Chondrocyte (in vitro differentiated cells): ENCODE measurements at places on chromosomes 11 and 22.

GRCh38 chr11:20488352-20488751 lies 100.8 kb downstream of the PRMT3 start:
- no peak for DNase-seq

DNA sequence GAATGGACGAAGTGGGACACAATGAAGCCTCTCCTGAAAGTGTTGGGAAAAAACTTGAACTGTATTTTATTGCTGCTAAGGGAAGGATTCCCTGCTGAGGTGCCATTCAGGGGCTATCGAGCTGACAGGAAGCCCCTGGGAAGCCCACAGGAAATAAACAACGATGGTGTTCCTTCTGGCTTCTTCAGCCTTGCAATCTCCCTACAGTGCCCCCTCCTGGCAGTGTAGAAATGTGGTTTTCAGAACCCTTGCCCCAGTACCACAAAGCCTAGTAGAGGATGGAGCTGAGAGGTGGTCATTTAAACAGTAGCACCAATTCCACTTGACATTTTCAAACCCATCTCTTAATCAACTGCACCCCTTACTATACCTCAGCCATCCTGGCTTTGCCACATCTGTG lies 676.7 kb upstream of the ARHGAP42 start:
- no peak for DNase-seq

DNA sequence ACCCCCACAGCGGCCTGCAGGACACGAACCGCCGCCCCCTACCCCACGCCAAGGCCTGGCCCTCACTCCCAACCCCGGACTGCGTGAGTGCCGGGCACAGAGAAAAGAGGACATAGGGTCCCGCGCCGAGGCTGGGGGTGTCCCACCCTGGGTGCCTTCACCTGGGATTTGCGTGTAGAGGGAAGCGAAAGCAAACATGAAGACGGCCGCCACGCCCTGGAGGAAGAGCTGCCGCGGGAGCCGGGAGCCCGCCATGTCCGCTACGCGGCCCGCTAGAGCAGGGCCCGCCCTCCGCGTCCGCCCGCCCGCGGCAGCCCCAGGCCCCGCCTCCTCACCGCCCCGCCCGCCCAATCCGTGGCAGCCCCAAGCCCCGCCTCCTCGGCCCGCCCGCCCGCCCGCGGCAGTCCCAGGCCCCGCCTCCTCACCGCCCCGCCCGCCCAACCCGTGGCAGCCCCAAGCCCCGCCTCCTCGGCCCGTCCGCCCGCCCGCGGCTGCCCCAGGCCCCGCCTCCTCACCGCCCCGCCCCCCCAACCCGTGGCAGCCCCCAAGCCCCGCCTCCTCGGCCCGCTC lies at the start of gene LMF2:
Gene LMF2, minus strand, starts transcription at position 282 of the 570 bp plus-strand sequence. Its CDS starts 27 bp downstream, at position 255.
- DNase-seq = peak; percentile 93

- DNase-seq = no peak
These were observed 22.7 kb downstream of the BTBD10 start for GRCh38 chr11:13440100-13440855.

DNA sequence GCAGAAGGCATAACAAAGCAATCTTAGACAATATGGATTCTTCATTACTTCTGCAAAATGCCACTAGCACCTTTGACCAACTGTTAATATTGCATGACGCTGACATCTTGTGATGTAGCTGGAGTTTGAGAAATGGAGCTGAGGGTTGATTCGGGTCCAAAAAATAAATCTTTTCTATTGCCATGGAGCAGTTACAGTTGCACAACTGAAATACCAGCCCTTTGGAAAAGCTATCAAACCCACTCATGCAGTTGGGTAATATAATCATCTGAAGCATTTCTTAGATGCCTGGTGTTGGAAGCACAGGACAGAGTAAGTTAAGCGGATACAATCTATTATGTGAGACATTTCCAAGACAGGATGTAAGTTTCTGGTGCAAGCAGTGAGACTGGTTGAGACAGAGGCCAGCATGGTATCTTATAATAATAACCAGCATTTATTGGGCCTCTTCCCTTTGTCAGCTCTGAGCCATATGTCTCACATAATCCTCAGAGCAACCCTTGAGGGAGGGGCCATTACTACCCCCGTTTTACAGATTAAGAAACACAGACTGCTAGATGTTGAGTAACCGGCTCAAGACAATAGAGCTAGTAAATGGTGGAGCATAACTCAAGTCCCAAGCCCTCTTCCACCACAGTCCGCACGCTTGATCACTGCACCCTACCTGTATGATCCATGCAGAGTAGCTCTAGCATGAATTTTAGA lies 74.9 kb upstream of the CAPRIN1 start:
- DNase-seq = no peak

GRCh38 chr22:50526834-50527801 lies 1.7 kb upstream of the SCO2 start:
- DNase-seq = peak; percentile 95

DNA sequence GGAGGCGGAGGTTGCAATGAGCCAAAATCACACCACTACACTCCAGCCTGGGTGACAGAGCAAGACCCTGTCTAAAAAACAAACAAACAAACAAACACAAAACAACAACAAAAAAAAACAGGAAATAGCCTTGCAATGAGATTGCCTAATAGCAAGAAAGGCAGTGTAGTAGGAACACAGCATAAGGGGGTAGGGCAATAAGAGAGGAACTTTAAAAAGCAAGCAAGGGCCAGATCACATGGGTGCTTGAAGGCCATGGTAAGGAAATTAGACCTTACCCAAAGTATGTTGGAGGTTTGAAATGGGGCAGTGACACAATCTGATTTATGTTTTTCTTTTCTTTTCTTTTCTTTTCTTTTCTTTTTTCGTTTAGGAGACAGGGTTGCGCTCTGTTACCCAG lies 34.7 kb upstream of the NRIP3 start:
- DNase-seq = no peak

DNA sequence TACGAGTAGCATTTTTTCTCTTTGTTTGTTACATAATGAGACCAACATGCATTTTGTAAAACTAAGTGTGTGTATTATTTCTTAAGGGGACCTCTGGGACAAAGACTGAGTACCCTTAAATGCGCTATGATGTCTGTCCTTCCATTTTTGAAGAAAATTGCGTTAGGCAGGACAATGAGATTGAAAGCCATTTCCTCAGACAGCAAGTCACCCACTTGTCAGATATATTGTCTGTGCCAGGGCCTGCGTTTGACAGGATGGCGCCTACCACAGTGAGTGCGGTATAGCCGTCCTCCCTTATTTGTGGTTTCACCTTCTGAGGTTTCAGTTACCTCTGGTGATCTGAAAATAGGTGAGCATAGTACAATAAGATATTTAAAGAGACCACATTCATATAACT lies 2.2 kb downstream of the AP2A2 start:
- DNase-seq = peak; percentile 19

DNA sequence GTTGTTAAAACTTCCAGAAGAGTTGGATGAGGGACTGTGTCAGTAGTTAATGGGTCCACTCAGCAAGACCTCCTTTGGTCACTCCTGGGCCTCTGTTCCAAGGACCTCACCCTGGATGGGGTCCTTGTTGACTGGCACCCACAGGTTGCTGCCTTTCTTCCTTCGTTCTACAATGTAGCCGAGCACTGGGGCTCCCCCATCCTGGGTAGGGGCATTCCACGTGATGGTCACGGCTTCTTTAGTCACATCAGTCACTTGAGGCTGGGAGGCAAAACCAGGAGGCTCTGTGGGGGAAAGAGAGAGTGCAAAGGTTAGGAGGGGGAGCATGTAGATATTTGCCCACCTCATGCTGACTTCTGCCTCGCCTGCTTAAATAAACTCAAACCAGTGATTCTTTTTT lies 12.0 kb downstream of the TMEM86A start:
- DNase-seq = peak; percentile 52

GRCh38 chr11:64960719-64961118 lies 11.2 kb downstream of the MAJIN start:
- no peak for DNase-seq

- DNase-seq = no peak
These were observed 154.2 kb downstream of the LDLRAD3 start for GRCh38 chr11:36098087-36098486.

GRCh38 chr11:95398437-95399112 lies 167.6 kb upstream of the SESN3 start:
- DNase-seq = no peak

DNA sequence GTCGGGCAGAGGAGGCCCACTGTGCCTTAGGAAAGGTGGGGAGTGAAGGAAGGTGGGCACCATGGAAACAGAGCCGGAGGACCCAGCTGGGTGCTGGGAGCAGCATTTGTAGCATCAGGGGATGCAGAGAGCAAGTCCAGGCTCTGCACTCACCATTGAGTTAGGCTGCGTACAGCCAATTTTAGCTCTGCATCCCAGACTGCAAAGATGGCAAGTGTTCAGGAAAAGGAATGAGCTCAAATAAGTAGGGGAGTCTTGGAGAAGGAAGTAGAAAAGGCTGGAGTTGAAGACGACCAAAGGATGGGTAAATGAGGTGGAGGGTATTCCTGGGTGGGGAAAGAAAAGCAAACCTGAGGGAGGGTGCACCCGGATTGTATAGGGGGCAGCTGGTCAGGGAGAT lies 31.6 kb upstream of the ETS1 start:
- no peak for DNase-seq

DNA sequence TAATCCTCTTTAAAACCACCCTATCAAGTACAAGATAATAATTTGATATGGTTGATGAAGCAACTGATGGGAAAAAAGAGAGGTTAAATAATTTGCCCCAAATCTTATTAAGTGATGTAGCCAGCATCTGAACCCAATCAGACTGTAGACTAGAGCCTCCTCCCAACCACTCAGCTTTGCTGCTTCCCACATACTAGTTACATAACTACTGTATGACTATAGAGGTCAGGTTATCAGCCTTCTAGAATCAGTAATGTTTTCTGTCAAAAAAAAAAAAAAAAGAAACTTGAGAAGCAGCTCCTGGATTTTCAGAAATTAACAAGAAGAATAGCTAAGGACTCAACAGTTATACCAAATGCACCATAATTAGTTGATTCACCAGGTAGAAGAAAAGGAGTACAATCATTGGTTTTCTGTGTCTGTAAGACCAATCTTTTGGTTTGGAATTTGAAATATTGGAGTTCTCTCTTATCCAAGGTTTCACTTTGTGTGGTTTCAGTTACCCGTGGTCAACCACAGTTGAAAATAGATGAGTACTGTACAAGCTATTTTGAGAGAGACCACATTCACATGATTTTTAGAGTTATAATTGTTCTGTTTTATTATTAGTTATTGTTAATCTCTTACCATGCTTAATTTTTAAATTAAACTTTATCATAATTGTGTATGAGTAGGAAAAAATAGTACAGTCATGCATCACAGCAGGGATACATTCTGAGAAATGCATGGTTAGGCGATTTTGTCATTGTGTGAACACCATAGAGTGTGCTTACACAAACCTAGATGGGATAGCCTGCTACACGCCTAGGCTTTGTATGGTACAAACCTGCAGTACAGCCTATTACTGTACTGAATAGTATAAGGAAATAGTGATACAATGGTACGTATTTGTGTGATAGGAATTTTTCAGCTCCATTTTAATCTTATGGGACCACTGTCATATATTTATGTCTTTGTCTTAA lies 72.2 kb downstream of the PDHX start:
- no peak for DNase-seq

- DNase-seq = no peak
These were observed 112.1 kb downstream of the ATXN10 start for GRCh38 chr22:45783690-45784089.

DNA sequence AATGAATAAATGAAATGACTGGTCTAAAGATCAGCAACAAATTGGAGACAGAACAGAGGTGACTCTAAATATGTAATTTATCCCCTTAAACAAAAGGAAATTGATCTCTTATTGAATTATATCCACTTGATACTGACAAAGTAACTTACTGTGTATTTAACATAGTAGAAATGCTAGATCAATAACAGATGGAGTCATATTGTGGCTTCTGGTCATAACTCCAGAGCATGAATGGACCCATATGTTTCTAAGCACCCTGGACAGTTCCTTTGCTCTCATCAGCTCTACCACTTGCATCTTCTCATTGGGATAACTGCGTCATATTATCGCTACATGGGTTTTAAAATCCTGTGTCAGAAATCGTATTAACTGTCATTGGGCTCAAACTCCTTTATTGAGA lies 222.3 kb downstream of the ETS1 start:
- DNase-seq = no peak

DNA sequence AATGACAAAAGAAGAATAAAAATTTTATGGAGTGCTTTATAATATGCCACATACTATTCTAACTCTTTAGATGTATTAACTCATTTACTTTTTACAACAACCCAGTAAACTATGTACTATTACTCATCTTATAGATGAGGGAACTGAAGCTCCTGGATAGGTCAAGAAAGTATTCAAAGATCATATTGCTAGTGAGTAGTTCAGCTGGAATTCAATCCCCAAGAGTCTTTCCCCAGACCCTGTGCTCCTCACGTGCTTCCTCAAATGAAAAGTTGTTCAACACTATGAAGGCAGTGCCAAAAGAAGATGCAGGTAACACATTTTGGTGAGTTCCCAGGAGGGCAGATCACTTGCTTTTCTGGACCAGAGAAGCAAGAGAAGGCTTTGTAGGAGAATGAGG lies 46.8 kb downstream of the BTG4 start:
- DNase-seq = no peak

GRCh38 chr11:94595076-94595475 lies 27.9 kb downstream of the PIWIL4 start:
- DNase-seq = no peak

GRCh38 chr22:31139866-31140716 lies at the start of gene PLA2G3:
Gene PLA2G3 (minus strand): TSS chr22:31140508. CDS start chr22:31140354, 154 bp downstream.
- DNase-seq = peak; percentile 87

- DNase-seq = no peak
These were observed 14.5 kb downstream of the YPEL4 start for GRCh38 chr11:57635246-57635645.

DNA sequence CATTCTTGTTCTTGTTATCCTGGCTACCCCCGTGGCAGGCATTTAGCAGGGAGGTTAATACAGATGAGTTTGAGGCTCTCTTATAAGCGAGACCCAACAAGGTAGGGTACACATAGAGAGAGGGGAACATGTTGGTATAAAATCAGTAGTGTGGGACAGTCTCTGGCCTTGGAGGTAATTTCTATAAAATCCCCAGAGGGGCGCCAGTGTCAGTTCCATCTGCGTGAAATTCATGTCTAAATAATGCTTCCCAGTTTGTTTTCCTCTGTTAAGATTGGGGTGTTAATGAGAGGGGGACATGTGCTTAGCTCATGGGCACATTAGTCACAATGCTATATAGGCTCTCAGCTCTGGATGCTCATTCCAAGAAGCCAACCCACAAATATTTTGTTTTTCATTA lies 150.7 kb downstream of the MYO18B start:
- no peak for DNase-seq

- DNase-seq = no peak
These were observed 66.4 kb downstream of the ADAMTS15 start for GRCh38 chr11:130514851-130515250.

GRCh38 chr11:83475760-83476159 lies 189.6 kb upstream of the CCDC90B start:
- no peak for DNase-seq

- no peak for DNase-seq
These were observed 192.6 kb downstream of the DSCAML1 start for GRCh38 chr11:117604336-117604995.

GRCh38 chr11:69301455-69302401 lies 7.8 kb downstream of the MYEOV start:
- peak; percentile 88 for DNase-seq

- no peak for DNase-seq
These were observed 16.8 kb downstream of the KCNJ11 start for GRCh38 chr11:17371614-17372013.
